ENCODE measurements at places on chromosomes 7 and 10. TPM values are rescaled to one million over a fixed set of nuclear protein-coding genes. Genes with fewer than 3 reads are reported as not detected.
A peak's percentile ranks its signal among the peaks of the same experiment; 100 is the strongest.

DNA sequence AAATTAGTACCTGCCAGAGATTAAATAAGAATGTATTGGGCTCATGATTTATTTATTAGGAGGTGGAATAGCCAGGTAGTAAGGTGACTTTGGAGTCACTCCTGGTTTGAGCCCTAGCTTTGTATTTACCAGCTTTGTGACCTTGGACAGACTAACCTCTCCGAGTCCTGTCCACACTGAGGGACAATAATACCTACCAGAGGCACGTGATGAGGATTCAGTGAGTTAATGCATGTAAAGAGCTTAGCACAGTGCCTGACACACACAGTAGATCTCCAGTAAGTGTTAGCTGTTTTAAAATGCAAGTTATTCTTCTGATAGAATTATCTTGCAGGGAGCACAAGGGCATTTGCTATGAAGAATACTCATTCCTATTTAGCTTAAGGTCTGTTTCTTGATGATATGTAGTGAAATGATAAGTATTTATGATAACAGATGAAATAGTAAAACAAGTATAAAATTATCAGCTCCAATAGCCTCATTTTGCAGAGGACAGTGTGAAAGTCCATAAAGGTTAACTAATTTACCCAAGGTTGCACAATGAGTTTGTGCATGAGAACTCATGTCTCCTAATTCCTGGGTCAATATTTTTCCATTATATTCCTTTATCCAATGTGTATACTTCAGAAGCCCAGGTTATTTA, 36.4 kb downstream of the RABGEF1 start:
- DNase-seq, result no peak

- DNase-seq, result no peak
These were observed 444.1 kb upstream of the LRRN3 start for GRCh38 chr7:110646804-110647203.

UBE2H gene
- 40.5 TPM for total RNA-seq

DNA sequence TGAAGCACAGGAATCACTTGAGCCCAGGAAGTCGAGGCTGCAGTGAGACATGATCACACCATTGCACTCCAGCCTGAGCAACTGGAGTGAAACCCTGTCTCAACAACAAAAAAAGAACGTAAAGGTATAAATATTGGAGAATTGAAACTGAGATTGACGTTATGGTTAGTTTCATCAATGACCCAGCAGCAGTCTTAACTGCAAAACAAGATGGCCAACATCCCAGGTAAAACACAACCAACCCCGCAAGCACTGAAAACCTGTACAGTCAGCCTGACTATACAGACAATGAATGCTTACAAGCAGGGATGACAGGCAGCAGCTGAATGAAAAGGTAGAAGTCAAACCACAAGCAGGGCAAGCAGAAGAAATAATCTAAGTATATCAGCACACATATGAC, 34.7 kb downstream of the WAPL start:
- DNase-seq, result no peak

CASTOR2 gene
- total RNA-seq, result 2.5 TPM

CUEDC2 gene
- total RNA-seq, result 26.6 TPM

- no peak for DNase-seq
These were observed 99.0 kb downstream of the GNAT3 start for GRCh38 chr7:80412842-80413241.

CARD11 gene
- total RNA-seq, result not detected

PDGFA gene
- 2.4 TPM for total RNA-seq

GRCh38 chr7:138066954-138067394, 9.3 kb upstream of the AKR1D1 start:
- no peak for DNase-seq

- DNase-seq, result no peak
These were observed 118.2 kb downstream of the CUX1 start for GRCh38 chr7:101935521-101936141.

DNA sequence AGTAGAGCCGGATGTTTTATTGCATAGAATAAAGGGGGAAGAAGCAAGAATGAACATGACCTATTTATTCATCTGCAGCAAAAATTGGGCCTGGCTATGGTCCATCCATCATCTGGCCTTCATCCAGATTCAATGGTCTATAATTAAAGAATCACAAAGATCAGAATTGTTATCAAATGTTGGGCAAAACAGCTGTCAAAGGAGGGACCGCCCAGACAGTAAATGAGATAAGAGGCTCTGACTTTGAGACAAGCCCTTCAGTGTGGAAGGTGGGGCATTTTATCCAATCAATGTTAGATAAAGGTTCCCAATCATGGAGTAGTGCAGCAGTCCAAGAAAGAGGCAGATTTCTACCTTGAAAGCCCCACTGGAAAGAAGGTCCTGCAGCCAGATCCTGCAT, 153.5 kb downstream of the PARD3 start:
- DNase-seq, result no peak

MUC12 gene
- total RNA-seq, result not detected

GALNT17 gene
- total RNA-seq, result 0.03 TPM

DNA sequence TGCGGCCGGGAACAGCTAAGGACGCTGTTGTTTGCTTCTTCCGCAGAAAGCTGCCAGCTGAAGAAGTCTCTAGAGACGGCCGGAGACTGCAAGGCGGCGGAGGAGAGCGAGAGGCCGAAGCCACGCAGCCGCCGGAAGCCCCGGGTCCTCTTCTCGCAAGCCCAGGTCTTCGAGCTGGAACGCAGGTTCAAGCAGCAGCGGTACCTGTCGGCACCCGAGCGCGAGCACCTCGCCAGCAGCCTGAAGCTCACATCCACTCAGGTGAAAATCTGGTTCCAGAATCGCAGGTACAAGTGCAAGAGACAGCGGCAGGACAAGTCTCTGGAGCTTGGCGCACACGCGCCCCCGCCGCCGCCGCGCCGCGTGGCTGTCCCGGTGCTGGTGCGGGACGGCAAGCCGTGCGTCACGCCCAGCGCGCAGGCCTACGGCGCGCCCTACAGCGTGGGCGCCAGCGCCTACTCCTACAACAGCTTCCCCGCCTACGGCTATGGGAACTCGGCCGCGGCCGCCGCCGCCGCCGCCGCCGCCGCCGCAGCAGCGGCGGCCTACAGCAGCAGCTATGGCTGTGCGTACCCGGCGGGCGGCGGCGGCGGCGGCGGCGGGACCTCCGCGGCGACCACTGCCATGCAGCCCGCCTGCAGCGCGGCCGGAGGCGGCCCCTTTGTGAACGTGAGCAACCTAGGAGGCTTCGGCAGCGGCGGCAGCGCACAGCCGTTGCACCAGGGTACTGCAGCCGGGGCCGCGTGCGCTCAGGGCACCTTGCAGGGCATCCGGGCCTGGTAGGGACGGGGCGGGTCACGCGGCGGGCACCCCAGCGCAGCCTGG, 2.4 kb downstream of the NKX2-3 start:
- DNase-seq, result no peak

GPRIN2 gene
- not detected for total RNA-seq

GRCh38 chr10:129055986-129056385, 411.1 kb upstream of the MGMT start:
- DNase-seq, result no peak

DNA sequence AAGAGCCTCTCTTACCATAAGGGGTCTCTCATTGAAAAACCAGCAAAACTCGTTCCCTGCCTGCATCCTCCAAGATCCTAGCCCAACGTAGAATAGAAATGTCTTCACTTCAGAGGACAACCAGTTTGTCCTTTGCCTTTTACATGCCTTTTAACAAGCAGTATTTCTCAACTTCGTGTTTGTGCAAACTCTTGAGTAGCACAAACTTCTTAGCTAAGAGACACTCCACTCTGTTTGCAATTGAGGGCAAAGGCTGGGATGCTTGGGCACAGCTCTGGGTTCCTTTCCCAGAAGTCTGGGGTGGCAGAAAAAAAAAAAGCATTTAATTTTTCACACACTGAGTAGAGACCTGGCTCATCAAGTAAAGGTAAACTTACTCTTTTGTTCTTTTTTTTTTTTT, 19.5 kb upstream of the KCTD7 start:
- no peak for DNase-seq

DNA sequence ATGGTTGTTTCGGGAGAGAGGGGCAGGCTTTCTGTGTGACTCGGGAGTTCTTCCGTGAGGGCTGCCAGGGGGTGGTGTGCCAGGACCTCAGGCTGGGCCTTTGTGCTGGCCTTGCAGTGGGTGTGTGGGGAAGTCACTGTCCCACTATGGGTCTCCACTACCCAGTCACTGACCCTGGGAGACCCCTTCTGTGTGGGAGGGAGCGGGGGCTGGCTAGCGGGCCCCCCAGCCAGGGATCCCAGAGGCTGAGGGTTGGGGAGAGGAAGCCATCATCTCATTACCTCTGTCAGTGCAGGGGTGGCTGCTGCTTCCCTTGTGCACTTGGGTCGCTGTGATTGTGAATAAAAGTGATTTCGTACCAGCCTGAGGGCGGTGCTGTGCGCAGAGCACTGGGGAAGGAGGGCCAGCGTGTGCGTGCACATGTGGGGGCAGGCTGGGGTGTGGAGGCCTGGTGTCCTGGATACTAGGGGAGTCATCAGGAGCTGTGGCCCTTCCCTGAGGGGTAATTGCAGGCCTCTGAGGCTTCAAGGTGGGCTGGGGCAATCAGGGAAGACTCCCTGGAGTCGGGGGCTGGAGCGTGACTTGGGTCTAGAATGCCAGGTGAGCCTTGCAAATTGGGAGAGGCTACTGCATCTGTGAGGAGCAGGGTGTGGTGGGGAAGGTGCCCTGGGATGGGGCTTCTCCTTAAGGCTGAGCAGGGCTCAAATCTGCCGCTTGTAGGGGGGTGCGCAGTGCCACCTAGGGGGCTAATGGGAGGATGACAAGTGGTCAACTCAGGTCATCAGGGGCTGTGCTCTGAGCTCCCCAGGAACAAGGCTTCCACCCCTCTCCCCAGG, 98.9 kb downstream of the NEURL1 start:
- peak; percentile 57 for DNase-seq

- DNase-seq, result no peak
These were observed 150.8 kb downstream of the NRP1 start for GRCh38 chr10:33183655-33184054.

- no peak for DNase-seq
These were observed 42.3 kb downstream of the RELN start for GRCh38 chr7:103947026-103947655.

DNA sequence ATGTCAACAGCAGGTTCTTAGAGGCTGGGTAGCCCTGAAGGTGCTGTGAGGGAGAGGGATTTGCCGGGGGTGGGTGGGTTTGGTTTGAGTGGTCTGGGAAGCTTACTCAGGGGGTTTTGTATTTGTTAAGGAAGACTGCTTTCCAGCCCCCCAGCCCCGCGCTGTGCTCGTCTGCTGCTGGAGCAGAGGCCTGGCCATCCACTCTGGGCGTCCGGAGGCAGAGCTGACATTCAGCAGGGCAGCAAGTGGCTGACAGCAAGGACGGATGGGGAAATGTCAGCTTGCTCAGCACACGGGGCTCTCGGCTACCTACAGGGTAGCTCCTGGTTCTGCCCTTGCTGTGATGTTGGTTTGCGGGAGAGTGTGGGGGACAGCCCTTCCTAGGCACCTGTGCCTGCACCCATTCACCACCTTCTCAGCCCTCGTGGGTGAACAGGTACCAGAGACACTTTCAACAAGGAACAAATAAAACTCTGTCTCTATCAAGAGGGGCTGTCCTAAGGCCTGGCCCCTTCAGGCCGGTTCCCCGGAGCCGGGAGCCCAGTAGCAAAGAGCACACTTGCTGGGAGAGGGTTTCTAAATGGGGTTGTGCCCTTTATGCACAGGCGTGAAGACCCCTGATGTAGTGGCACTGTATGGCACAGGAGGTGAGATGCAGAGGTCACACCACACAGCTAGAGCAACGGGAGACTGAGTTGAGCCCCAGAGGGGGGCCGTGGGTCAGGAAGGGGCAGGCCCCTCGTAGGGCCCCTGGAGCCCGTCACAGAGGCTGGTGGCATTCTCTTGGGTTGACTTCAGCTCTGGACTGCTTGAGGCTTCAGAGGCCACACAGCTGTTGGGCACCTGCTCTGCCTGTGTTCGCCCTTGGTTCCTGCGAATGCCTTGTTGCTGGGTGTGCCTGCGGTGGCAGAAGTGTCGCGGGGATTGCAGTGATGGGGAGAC, 72.2 kb upstream of the SHH start:
- DNase-seq, result no peak

DNA sequence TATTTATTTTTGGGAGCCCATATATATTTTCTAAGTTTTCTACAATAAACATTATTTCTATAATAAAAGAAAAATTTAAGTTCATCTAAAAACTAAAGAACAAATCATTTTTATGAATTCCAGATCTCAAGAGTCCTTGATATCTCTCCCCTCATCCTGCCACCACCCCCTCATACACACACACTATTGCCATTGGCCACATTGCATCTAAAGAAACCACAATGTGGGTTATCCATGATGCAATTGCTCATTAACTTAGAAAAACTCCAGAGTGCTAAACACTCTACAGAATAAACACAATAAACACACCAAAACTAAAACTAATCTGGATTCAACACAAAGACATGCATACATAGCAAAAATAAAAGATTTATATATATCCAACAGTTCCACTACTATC, 37.8 kb downstream of the FAM13C start:
- DNase-seq, result no peak

TECTB gene
- not detected for total RNA-seq

DNA sequence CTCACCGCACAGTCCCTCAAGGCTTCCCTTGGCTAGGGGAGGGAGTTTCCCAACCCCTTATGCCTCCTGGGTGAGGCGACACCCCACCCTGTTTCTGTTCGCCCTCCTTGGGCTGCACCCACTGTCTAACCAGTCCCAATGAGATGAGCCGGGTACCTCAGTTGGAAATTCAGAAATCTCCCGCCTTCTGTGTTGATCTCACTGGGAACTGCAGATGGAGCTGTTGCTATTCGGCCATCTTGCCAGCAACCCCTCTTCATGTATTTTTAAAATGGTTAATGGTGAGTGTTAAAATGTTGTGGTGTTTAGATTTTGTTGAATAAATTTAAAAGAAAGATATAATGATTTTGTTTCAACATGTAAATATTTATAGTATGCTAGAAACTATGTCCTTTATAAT, 22.0 kb downstream of the UMAD1 start:
- peak; percentile 58 for DNase-seq

DNA sequence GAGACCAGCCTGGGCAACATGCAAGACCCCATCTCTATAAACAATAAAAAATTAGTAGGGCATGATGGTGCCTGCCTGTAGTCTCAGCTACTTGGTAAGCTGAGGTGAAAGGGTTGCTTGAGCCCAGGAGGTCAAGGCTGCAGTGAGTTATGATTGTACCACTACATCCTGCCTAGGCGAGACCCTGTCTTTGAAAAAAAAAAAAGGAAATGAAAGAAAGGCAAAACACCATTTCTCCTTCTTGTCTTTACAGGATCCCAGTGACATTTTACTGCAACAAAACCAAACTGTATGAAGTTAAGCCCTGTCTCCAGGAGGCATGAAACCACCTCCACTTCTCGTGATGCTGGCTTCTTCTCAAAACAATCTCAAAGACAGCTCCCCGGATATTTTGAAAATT, 29.9 kb upstream of the PBLD start:
- DNase-seq, result no peak
